ENCODE measurements at places on chromosomes 7 and 10.

DNA sequence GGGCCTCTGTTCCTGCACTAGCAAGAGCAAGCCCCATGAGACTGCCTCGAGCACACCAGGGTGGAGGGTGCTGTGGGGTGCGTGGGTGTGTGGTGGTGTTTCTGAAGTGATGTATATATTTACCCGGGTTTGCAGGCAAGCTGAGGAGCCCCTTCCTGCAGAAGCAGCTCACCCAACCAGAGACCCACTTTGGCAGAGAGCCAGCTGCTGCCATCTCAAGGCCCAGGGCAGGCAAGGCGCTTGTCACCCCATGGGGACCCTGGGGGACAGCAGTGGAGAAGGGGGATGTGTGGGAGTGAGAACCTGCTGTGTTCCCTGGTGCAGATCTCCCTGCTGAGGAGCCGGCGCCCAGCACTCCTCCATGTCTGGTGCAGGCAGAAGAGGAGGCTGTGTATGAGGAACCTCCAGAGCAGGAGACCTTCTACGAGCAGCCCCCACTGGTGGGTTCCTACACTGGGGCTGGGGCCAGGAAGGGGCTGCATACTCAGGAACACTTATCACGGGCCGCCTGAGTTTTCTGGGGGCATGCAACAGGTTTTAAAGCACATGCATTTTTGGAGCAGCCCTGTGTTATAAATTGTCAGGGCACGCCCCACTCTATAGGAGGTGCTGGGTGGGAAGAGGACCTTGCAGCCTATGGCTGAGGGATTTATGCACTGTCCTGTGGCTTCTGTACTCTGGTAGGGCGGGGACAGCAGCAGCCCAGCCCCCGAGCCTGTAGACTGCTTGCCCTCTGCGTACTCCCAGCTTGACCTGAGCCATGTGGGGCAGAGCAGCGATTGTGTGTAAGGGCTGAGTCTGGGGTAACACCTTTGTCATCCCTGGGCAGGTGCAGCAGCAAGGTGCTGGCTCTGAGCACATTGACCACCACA, 5.9 kb downstream of the PGAM2 start:
- DNase-seq = no peak

GRCh38 chr7:2608921-2609411, 22.8 kb upstream of the TTYH3 start:
- DNase-seq = no peak

DNA sequence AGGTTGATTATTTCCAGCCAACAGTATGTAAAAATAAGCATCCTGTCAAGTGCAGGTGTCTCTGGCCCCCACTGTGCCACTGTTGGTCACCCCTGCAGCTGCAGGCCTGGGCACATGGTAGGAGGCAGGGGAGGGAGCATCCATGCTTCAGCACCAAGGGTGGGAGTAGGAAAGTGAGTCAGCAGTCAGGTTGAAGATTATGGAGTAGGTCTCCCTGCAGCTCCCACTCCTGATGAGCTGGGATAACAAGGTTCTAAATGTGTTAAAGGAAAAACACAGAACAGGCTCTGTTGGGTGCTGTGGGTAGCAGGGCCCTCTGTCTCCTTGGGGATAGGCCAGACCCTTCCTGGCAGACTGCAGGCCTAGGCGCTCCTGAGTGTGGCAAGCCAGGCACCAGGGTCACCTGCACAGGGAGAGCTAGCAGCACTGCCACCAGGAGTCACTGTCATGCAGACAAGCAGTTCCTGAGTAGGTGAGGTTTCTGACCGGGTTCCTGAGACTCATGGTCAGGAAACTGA, 59.3 kb downstream of the NUDCD3 start:
- DNase-seq = no peak

DNA sequence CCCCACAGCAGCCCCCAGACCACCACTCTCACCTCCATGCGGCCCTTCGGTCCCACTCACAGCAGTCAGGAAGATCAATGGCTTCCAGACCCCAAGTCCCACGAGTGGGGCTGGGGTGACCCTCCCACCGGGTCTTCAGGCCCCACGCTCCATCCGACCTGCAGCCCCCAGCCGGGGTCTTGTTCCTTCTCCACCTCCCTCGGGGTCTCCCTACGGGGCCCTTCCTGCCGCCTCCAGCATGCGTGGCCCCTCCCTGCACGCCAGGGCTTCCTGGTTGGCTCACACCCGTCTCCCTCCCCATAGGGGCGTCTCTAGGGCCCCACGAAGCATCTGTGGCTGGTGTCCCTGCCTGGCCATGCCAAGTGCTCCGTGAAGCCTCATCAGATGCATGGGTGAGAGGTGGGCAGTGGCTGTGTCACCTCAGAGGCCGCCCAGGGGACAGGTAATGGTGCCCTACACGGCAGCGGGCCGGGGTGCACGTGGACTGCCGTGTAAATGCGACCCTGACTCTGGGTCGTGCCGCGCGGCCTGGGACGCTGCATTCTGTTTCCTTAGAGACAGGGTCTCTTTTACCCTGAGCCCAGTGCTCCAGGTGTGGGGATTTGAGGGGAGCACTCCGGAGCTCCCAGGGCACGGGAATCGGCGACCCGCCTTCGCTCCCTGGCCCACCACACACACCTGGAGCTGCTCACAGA, 19.9 kb downstream of the ADAP1 start:
- no peak for DNase-seq

GRCh38 chr10:42830237-42830636, 47.6 kb downstream of the BMS1 start:
- DNase-seq = no peak

GRCh38 chr10:63843107-63843506, 321.9 kb downstream of the REEP3 start:
- no peak for DNase-seq

DNA sequence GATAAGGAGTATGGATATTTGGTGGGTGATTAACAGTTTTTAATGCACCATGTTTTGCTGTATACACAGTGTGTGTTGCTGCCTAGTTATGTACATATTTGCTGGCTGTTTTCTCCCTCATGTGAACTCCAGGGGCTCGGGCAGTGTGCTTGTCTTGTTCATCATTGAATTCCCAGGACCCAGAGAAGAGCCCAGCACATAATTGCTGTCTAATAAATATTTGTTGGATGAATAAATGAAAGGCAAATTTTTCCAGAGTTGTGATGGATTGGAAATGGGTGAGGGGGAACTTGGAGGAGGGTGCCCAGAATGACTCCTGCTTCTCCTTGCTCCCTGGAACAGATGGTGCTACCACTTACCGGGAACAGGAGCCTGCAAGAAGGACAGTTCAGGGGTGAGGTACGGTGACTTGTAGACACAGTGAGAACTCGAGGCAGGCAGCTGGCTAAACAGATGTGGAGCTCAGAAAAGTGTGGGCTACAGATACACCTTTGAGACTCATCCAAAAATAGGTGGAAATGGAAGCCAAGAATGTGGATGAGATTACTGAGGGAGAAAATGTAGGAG, 586.8 kb upstream of the MGMT start:
- no peak for DNase-seq

DNA sequence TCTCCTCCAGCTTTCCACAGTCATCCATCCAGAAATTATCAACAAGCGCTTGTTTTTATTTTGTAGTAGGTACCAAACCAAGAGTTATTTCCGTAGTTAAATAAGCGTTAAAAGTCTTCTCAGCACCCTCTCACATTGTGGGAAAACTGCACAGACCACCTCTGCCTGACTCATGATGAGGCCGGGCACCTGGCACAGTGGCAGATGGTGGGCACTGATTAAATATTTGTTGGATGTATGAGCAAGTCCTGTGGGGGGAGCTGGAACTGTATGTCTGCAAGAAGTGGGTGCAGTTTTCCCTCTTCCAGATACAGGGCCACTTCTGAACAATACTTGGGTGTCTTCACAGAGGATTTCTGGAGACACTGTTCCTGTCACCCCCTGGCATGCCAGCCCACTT, 5.3 kb upstream of the REPIN1 start:
- DNase-seq = no peak

All from stimulated activated CD4-positive, alpha-beta T cell treated with anti-CD3 and anti-CD28 coated beads, TNF-alpha, amount 100 ng/mL, for 1 hour (primary cell).